Neural progenitor cell (in vitro differentiated cells): ENCODE measurements at places on chromosomes 1 and 21.
A peak's percentile ranks its signal among the peaks of the same experiment; 100 is the strongest.

- peak; percentile 90 for DNase-seq
These were observed 63.3 kb upstream of the PAXBP1 start for GRCh38 chr21:32834916-32835235.

- DNase-seq, result no peak
These were observed 7.3 kb downstream of the MYBPH start for GRCh38 chr1:203168256-203168786.

DNA sequence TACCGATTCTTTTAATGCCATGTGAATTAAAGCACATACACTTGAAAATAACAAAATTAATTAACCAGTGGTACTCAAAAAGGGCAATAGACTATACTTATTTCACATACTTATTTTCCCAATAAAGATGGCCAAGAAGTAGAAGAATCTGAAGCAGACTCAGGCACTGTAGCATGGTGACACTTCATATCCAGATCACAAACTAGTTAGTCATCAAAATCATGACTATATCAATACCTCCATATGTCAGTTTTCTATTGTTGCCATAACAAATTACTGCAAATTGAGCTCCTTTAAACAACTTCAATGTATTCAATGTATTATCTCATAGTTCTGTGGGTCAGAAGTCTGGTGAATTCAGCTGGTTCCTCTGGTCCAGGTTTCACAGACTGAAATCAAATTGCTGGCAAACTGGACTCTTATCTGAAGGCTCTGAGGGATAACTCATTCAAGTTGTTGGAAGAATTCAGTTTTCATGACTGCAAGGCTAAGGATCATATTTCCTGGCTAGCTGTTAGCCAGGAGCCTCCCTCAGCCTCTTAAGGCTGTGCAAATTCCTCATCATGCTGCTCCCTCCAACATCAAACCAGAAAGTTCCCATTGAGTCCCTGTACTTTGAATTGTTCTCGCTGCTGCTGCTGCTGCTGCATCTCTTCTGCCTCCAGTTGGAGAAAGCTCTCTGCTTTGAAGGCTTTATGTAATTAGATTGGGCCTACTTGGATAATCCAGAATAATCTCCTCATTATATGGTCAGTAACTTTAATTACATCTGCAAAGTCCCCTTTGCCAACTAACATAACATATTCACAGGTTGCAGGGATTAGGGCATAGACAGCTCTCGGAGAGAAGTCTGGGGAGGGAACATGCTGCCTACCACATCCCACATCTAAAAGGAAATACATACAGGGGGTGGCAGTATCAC lies 91.5 kb downstream of the MRPL39 start:
- DNase-seq, result no peak

GRCh38 chr21:46100426-46100825 lies 2.5 kb downstream of the COL6A2 start:
- DNase-seq, result no peak

GRCh38 chr1:1236176-1236763 lies 4.2 kb downstream of the B3GALT6 start:
- DNase-seq, result no peak

DNA sequence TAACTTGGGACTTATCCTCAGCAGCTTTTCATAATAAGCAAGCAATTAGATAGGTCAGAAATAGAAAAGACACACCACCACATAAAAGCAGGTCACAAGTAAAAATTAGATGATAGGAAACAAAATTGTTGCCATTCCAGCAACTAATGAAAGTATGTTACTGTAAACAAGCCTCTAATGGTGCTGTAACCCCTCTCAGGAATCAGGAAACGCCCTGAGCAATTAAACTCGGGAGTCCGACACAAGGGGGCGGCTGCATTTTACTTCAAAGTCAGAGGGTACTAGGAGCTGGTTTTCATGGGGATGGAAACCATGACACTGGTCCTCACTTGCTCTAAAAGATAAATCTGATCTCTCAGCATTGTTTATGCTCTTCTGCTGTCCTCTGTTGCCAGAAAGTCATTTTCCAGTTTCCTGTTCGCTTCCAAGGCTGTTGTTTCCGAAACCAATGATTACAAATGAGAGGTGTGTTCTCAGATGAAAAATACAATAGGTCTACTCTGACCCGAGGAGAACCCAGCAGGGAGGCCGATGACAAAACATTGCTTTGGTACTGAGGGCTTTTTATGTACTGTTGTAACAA lies 93.4 kb downstream of the TGFBR3 start:
- peak; percentile 33 for DNase-seq

DNA sequence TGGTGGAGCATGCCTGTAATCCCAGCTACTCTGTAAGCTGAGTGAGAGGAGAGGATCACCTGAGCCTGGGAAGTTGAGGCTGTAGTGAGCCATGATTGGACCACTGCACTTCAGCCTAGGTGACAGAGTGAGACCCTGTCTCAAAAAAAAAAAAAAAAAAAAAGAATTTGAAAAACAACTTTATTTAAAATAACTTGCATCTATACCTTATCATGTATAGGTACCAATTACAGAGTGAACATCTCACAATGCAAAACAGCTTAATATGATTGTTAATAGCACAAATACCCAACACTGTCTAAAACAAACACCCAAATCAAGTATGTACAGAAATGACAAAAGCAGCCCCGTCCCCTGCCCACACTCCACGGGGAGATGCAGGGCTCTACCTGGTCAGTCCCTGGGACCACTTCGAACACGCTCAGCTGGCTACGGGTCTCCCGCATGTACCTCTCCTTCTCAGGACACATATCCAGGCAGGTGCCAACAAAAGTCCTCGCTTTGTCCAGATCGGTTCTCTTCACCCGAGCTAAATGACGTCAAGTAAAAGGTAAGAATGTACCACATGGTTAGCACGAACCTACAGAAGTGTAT lies 10.5 kb downstream of the MCM3AP start:
- no peak for DNase-seq

DNA sequence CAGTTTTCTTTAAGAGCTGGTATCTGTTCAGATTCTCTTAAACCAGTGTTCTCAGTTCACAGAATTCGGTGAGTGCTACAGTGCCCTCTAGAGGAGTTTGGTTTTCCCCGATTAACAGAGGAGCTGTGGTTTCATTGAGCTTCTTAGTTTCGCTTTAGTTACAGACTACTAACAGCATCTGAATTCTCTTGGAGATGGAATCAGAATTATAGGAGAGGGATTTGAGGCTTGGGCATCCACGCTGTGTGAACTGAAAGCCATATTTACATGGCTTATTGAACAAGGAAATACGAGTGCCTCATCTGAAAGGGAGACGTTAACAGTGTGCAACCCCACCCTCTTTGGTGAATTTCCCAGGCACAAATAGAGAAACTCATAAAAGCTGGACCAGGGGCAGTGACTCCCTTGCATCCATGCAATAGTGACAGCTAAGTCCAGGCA lies 202.0 kb downstream of the USH2A start:
- peak; percentile 82 for DNase-seq

GRCh38 chr1:148372731-148373130 lies 110.4 kb downstream of the PPIAL4G start:
- no peak for DNase-seq

GRCh38 chr1:118555638-118556037 lies 370.6 kb upstream of the SPAG17 start:
- no peak for DNase-seq

DNA sequence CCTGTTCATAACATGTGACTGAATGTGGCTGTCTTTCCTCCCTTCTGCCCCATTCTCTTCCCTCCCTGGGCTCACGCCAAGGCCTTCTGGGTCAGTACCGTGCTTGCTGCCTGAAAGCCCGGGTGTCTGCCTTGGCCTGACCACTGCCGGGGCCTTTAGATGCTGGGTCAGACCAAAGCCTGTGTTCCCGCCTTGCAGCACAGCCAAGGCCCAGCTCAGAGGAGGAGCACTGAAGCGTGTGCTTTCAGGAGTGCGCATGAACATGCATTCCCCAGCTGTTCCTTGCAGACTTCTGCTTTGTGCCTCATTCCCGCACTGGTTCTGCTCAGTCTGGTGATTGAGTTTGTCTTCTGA lies 27.0 kb upstream of the SARS1 start:
- no peak for DNase-seq

- no peak for DNase-seq
These were observed at the start of gene CALML6 for GRCh38 chr1:1914971-1915692. Gene CALML6 (plus strand): TSS chr1:1915260. CDS start chr1:1915281, 21 bp downstream.

- DNase-seq, result no peak
These were observed 21.9 kb upstream of the MORC3 start for GRCh38 chr21:36297938-36298572.

DNA sequence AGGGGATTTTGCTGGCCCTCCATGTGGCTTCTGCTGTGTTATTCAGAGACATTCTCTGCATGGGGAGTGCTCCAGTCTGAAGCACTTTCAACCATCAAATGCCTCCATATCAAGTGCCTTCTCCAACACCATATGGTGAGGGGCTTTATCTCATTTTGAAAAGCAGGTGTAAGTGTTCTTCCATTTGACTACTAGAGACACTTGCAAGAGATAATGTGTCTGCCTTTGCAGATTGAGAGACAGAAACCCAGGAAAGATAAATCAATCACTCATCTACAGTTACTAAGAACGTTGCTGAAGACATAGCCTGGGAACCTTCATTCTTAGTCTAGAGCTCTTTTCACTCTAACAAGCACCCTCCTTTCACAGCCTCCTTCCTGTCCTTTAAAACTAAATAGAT lies 29.5 kb upstream of the REG4 start:
- no peak for DNase-seq

GRCh38 chr1:99850459-99851291 lies 514 bp downstream of the AGL start:
- DNase-seq, result no peak

DNA sequence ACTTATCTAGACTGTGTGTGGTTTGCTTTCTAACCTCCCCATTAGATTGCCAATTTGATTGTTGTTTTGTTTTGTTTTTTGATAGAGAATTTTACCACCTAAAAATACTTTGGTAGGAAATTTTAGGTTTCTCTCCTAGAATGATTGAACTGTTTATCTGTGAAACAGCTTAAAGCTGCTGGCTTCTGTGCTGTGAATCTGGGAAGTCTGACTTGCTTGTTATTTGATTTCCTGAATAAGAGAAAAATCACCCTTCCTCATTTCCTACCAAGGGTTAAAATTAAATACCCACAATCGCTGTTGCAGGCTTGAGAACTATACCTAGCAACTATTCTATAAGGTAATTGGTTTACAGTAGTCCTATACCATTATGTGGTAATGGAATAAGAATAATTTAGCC lies 198.9 kb upstream of the CACYBP start:
- no peak for DNase-seq

- peak; percentile 43 for DNase-seq
These were observed 41.0 kb upstream of the RASAL2 start for GRCh38 chr1:178052650-178053461.

GRCh38 chr1:9275161-9275560 lies 17.5 kb upstream of the SPSB1 start:
- DNase-seq, result no peak

DNA sequence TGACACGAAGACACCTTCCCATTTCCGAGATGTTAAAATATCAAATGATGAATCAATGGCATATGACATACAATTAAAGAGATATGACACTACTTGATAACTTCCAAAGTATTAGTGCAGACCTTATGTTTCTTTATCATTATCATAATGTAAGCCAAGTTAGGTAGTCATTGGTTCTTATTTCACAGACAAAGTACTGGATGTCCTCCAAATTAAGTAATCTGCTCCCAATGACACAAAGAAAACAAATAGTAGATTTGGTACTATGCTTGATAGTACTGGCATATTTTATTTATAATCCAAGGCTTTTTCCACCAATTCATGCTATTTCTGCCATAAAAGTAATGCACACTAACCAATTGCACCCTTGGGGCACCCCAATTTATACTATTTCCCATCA lies 11.9 kb upstream of the NRIP1 start:
- DNase-seq, result no peak

GRCh38 chr21:33866826-33867225 lies 48.8 kb downstream of the ATP5PO start:
- no peak for DNase-seq

DNA sequence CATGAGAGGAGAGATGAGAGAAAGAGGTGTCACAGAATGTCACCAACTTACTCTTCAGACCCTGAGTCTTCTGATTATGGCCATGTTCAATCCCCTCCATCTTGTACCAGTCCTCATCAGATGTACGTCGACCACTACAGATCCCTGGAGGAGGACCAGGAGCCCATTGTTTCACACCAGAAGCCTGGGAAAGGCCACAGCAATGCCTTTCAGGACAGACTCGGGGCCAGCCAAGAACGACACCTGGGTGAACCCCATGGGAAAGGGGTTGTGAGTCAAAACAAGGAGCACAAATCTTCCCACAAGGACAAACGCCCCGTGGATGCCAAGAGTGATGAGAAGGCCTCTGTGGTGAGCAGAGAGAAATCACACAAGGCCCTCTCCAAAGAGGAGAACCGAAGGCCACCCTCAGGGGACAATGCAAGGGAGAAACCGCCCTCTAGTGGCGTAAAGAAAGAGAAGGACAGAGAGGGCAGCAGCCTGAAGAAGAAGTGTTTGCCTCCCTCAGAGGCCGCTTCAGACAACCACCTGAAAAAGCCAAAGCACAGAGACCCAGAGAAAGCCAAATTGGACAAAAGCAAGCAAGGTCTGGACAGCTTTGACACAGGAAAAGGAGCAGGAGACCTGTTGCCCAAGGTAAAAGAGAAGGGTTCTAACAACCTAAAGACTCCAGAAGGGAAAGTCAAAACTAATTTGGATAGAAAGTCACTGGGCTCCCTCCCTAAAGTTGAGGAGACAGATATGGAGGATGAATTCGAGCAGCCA lies 8.0 kb downstream of the ELOA start:
- DNase-seq, result peak; percentile 66

DNA sequence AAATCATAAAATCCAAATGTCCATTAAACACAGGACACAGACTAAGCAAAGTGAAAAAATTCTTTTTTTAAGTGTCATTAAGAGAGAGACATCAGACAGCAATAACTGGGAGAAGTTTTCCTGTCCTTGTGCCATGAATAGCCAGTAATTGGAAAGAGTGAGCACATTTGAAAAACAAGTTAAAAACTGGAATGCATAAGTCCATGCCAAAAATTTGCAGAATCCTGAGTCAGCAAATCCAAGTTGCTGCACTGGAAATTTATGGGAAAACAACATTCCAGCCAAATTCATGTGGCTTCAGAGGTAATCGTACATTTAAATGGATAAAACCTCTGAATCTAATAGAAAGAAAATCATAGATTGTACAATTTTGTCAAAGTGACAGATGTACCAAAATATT lies 291.4 kb downstream of the LRRC40 start:
- DNase-seq, result no peak

- no peak for DNase-seq
These were observed 24.0 kb downstream of the PAX7 start for GRCh38 chr1:18654599-18654998.

GRCh38 chr21:38334866-38335265 lies 78.1 kb downstream of the KCNJ15 start:
- no peak for DNase-seq

GRCh38 chr1:18211764-18212163 lies 104.2 kb downstream of the IGSF21 start:
- DNase-seq, result no peak

DNA sequence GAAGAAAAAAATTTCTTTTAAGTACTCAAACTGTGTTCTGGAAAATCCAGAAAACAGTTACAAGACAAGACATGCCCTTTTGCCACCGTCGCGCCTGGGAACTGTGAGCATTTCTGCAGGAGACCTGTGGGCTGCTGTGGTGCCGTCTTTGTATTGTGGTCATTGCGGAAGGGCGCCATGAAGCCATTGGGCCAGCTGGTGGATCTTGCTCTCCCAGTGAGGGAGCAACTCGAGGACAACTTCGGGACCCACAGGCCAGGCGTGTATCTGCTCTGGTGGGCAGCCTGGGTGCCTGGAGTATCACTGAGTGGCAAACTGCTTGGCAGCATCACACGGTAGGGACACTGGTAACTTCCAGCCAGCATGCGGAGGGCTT lies 3.8 kb upstream of the THEMIS2 start:
- DNase-seq, result no peak
